A549 treated with dexamethasone at 1 μM for 4 hours (cell line): ENCODE measurements at places on chromosomes 3 and 15. TPM values are rescaled to one million over a fixed set of nuclear protein-coding genes. Genes with fewer than 3 reads are reported as not detected.

The ZPLD1 gene
- total RNA-seq, result not detected in 5 replicates

The LMOD3 gene
- not detected in 5 replicates for total RNA-seq

The NAALADL2 gene
- 0.18 to 0.22 TPM in 2 of 5 replicates, not detected in the others for total RNA-seq

The TEX264 gene
- total RNA-seq, result 59.0 to 74.3 TPM (median 69.9 TPM) in 5 replicates

The FAM81A gene
- 9.7 to 14.8 TPM (median 13.1 TPM) in 5 replicates for total RNA-seq

The LRRC31 gene
- total RNA-seq, result not detected in 5 replicates

The SPATA12 gene
- 0.26 to 0.38 TPM (median 0.32 TPM) in 5 replicates for total RNA-seq

The IL17RB gene
- 0.41 to 1.00 TPM (median 0.69 TPM) in 5 replicates for total RNA-seq

The UTS2B gene
- 0.07 to 0.12 TPM (median 0.07 TPM) in 3 of 5 replicates, not detected in the others for total RNA-seq

The GADL1 gene
- not detected in 5 replicates for total RNA-seq

The RHOV gene
- 3.7 to 4.3 TPM (median 3.7 TPM) in 5 replicates for total RNA-seq

The CHRD gene
- total RNA-seq, result 0.19 to 0.29 TPM (median 0.23 TPM) in 5 replicates

The RLBP1 gene
- not detected in 5 replicates for total RNA-seq

The TRPM1 gene
- not detected in 5 replicates for total RNA-seq

The HTR3E gene
- total RNA-seq, result not detected in 5 replicates

The GOLGA6D gene
- total RNA-seq, result not detected in 5 replicates

The ALDH1L1 gene
- total RNA-seq, result 0.12 to 0.22 TPM (median 0.17 TPM) in 5 replicates

The CFAP92 gene
- total RNA-seq, result not detected in 5 replicates

The SLCO3A1 gene
- 17.5 to 25.9 TPM (median 23.7 TPM) in 5 replicates for total RNA-seq

The GOLGA8Q gene
- total RNA-seq, result 0.09 to 0.17 TPM in 2 of 5 replicates, not detected in the others

The PEX5L gene
- total RNA-seq, result 0.05 TPM in 1 of 5 replicates, not detected in the others

The EIF4G1 gene
- total RNA-seq, result 243 to 299 TPM (median 295 TPM) in 5 replicates

The CBLB gene
- total RNA-seq, result 11.6 to 19.7 TPM (median 14.5 TPM) in 5 replicates

The CRABP1 gene
- total RNA-seq, result 1.3 to 2.2 TPM (median 1.6 TPM) in 5 replicates

The ANKRD63 gene
- 0.20 to 0.49 TPM (median 0.26 TPM) in 5 replicates for total RNA-seq

The SLC25A20 gene
- total RNA-seq, result 11.4 to 12.2 TPM (median 11.5 TPM) in 5 replicates

The CHRNA5 gene
- 29.9 to 31.5 TPM (median 30.8 TPM) in 5 replicates for total RNA-seq

The ACKR2 gene
- 0.04 to 0.11 TPM (median 0.05 TPM) in 5 replicates for total RNA-seq

The ITGB5 gene
- total RNA-seq, result 415 to 464 TPM (median 456 TPM) in 5 replicates

The TEX55 gene
- not detected in 5 replicates for total RNA-seq

The LARP6 gene
- 48.5 to 76.8 TPM (median 71.1 TPM) in 5 replicates for total RNA-seq

The VILL gene
- 0.12 to 0.22 TPM (median 0.17 TPM) in 4 of 5 replicates, not detected in the other for total RNA-seq

The ITIH1 gene
- 0.06 TPM in 1 of 5 replicates, not detected in the others for total RNA-seq

The PIF1 gene
- 6.7 to 15.9 TPM (median 13.2 TPM) in 5 replicates for total RNA-seq

The CCR5 gene
- not detected in 5 replicates for total RNA-seq
